ENCODE measurements at places on chromosomes 2 and 18. TPM values are rescaled to one million over a fixed set of nuclear protein-coding genes. Genes with fewer than 3 reads are reported as not detected.

The MYO7B gene
- 0.13 TPM for total RNA-seq

The SLC4A5 gene
- total RNA-seq: 14.9 TPM

The ZNF236 gene
- total RNA-seq: 29.7 TPM

The CHRND gene
- not detected for total RNA-seq

The PPIL3 gene
- total RNA-seq: 30.6 TPM

The SMYD1 gene
- total RNA-seq: not detected

The LONRF2 gene
- total RNA-seq: 0.19 TPM

The ABCG5 gene
- not detected for total RNA-seq

The TFPI gene
- total RNA-seq: 0.68 TPM

The CRYGA gene
- total RNA-seq: not detected

DNA sequence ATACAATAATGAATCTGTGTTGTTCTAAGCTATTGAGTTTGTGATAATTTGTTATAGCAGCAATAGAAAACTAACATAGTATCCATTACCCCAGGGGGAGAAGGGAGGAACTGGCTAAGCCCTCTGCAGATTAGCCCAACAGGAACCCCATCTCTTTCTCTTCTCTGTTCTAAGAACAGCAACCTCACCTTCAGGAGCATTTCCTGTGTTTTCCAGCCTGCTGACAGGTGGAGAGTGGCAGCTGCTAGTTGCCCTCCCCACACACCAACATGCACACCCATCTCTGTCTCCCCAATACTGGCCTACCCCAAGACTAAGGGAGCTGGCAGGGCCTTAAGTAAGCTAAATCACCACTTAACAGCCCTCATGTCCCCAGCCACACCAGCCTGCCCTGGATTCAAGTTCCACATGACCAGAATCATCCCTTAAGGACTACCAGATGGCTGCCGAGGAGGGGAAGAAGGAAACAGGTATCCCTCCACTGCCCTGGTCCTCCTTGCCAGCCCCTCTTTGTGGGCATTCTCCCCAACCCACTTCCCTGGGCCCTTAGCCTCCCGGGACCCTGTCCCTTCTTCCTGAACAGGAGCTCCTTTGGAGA, 52.8 kb downstream of the TRABD2A start:
- no peak for DNase-seq
- H3K36me3 ChIP-seq: peaks cover 2% of the 10 kb centered on the region
- no peak overlapping the region for H3K4me3 ChIP-seq
- H3K4me1 ChIP-seq: peaks cover 49% of the 10 kb centered on the region
- no peak overlapping the region for H3K27ac ChIP-seq
- no peaks in the 10 kb centered on the region for H3K27me3 ChIP-seq

GRCh38 chr2:24858996-24859395, 61.0 kb downstream of the ADCY3 start:
- H3K36me3 ChIP-seq: no peaks in the 10 kb centered on the region
- H3K27me3 ChIP-seq: no peaks in the 10 kb centered on the region
- no peaks in the 10 kb centered on the region for H3K4me1 ChIP-seq
- H3K27ac ChIP-seq: no peak overlapping the region

DNA sequence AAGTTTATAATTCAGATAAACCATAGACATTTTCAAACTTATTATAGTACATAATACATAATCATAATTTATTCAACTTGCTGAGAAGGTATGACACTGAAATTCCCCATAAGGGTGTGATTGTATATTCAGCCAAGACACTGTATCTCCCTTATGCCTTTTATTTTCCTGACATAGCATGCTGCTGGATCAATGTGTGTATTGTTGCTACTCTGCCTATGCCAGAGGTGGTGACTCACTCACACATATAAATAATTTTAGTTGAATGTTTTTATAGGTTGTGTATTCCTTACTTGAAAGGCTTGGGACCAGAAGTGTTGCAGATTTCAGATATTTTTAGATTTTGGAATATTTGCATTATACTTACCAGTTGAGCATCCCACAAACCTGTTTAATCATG, 86.8 kb downstream of the VRK2 start:
- no peak overlapping the region for H3K4me3 ChIP-seq
- H3K36me3 ChIP-seq: no peaks in the 10 kb centered on the region
- H3K27me3 ChIP-seq: no peaks in the 10 kb centered on the region
- no peak for DNase-seq

DNA sequence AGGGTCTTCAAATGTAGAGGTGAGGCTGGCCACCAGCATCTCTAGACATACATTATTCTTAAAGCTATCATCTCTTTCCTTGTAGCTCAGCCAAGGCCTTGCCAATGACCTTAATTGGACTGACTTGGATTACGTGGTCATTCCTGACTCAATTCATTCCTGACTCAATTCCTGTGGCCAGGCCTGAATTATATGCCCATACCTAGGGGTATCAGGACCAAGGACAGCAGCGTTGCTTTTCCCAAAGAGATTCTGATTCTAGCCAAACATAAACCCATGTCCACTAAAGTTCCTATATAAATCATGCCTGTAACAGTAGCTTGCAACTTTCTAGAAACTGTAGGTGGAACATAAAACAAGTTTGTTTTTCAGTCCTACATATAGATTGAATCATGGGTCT, 231.7 kb downstream of the ARL6IP6 start:
- H3K4me3 ChIP-seq: no peak overlapping the region
- no peaks in the 10 kb centered on the region for H3K4me1 ChIP-seq
- no peak for DNase-seq

- no peak overlapping the region for H3K4me3 ChIP-seq
- no peaks in the 10 kb centered on the region for H3K4me1 ChIP-seq
- DNase-seq: no peak
Measured at GRCh38 chr2:112295407-112296078, 20.1 kb downstream of the ZC3H6 start.

GRCh38 chr18:43192408-43192807, 76.9 kb upstream of the RIT2 start:
- H3K27ac ChIP-seq: no peak overlapping the region
- H3K4me1 ChIP-seq: no peaks in the 10 kb centered on the region
- no peaks in the 10 kb centered on the region for H3K36me3 ChIP-seq
- DNase-seq: no peak
- peaks cover 2% of the 10 kb centered on the region for H3K27me3 ChIP-seq

GRCh38 chr2:121155502-121156056, 129.4 kb downstream of the TFCP2L1 start:
- H3K36me3 ChIP-seq: no peaks in the 10 kb centered on the region
- H3K4me3 ChIP-seq: no peak overlapping the region
- H3K27me3 ChIP-seq: no peaks in the 10 kb centered on the region
- no peaks in the 10 kb centered on the region for H3K4me1 ChIP-seq

- no peak for DNase-seq
- H3K4me3 ChIP-seq: no peak overlapping the region
- no peaks in the 10 kb centered on the region for H3K27me3 ChIP-seq
- no peaks in the 10 kb centered on the region for H3K36me3 ChIP-seq
Measured at GRCh38 chr2:74910245-74910644, 48.2 kb upstream of the POLE4 start.

GRCh38 chr2:224151680-224152310, 112.7 kb upstream of the SERPINE2 start:
- H3K27me3 ChIP-seq: no peaks in the 10 kb centered on the region
- H3K36me3 ChIP-seq: no peaks in the 10 kb centered on the region
- no peak overlapping the region for H3K27ac ChIP-seq
- DNase-seq: no peak
- no peak overlapping the region for H3K4me3 ChIP-seq

DNA sequence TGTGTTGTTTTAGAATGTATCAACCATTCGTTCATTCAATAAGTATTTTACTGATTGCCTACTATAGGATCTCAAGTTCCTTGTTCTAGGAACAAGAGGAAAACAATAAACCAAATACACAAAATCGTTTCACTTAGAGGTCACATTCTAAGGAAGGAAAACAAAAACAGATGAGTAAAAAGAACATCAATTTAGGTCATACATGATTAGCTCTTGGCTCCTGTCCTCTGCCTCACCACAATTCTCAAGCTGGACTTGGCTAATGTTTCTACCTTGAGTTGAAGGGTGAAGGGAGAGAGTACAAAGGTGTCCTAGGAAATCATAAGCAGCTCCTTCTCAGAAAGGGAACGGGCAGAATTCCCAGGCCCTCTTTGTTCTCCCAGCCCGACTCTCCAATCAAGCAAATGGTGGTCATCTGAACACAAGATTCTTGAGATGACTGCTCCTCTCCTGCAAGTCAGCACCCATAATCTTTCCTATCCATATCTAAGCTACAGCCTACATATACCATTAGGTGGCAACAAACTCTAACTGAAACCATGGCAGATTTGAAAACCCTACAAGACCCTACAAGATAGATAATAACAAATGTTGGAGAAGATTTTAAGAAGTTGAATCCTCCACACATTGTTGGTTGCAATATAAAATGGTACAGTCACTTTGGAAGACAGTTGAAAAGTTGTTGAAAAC, 76.0 kb downstream of the CBLN2 start:
- no peak for DNase-seq
- H3K4me3 ChIP-seq: no peak overlapping the region
- H3K4me1 ChIP-seq: no peaks in the 10 kb centered on the region
- H3K27ac ChIP-seq: no peak overlapping the region
- H3K27me3 ChIP-seq: no peaks in the 10 kb centered on the region

- no peaks in the 10 kb centered on the region for H3K36me3 ChIP-seq
- no peaks in the 10 kb centered on the region for H3K27me3 ChIP-seq
- no peak overlapping the region for H3K4me3 ChIP-seq
- no peak overlapping the region for H3K27ac ChIP-seq
- H3K4me1 ChIP-seq: no peaks in the 10 kb centered on the region
Measured at GRCh38 chr2:100381240-100381639, 36.2 kb downstream of the CHST10 start.

- no peak overlapping the region for H3K27ac ChIP-seq
- peaks cover 10% of the 10 kb centered on the region for H3K27me3 ChIP-seq
- no peak overlapping the region for H3K4me3 ChIP-seq
- no peaks in the 10 kb centered on the region for H3K36me3 ChIP-seq
Measured at GRCh38 chr2:204796581-204796980, 251.3 kb downstream of the PARD3B start.

GRCh38 chr2:222693837-222694236, 22.4 kb downstream of the MOGAT1 start:
- H3K27me3 ChIP-seq: no peaks in the 10 kb centered on the region
- no peaks in the 10 kb centered on the region for H3K36me3 ChIP-seq
- DNase-seq: no peak
- H3K27ac ChIP-seq: no peak overlapping the region

DNA sequence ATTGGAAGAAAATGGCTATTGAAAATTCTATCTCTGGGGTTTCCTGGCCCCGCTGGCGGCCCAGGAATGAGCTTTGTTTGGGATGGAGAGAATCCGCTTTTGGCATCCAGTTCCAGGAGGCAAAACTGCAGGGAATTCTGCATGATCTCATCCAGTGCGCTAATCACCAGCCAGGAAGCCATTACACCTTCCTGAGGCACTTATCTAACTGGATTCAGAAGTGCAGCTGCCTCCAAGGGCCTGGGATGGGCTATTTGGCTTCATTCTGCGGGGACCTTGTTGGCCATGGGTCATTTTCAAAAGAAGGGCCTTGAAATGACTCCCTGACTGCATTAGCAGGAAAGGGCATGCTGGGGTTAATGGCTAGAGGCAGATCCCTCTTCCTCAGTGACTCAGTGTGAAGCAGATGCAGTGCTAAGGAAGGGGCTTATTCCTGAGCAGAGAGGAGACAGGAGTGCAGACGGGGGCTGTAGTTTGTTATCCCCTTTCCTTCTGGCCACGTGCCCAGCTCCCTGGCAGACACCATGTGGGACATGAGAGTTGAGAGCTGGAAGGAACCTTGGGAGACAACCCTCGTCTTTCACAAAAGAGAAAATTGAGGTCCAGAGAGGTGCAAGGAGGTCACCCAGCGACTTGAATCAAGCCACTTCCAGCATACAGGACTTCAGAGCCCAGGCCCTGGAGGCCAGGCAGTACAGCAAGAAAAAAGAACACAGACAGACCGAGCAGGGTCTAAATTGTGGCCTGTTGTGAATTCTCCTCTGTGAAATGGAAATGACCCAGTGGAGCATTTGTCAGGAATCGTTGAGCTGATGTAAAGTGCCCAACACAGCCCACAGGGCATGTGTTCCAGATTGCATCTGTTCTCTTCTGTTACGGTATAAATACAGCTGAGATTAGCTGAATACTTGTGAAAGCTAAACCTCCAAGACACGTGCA, 161.8 kb downstream of the PRKCE start:
- H3K27ac ChIP-seq: no peak overlapping the region
- H3K4me3 ChIP-seq: no peak overlapping the region
- H3K27me3 ChIP-seq: no peaks in the 10 kb centered on the region
- no peaks in the 10 kb centered on the region for H3K4me1 ChIP-seq

DNA sequence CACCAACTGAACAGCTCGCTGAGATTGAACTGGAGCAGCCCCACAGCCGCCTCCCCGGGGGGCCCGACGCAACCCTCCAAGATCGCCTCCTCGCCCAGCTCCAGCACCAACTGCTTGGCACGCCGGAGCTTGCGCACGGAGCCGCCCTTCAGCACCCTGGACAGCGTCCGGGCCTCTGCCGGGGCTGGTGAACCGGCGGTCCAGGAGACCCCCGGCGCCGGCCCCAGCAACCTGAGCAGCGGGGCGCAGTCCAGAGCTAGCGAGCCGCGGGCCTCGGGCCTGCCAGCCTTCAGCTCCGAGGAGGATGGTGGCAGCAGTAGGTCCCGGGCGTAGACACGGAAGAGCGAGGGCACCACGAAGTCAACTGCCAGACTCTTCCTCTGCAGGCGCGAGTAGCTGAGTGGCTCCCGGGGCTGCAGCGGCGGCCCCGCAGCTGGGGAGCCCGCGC, 1.2 kb downstream of the ALK start:
- peak; percentile 35 for DNase-seq
- no peaks in the 10 kb centered on the region for H3K36me3 ChIP-seq
- no peak overlapping the region for H3K27ac ChIP-seq
- peaks cover 42% of the 10 kb centered on the region for H3K27me3 ChIP-seq
- H3K4me3 ChIP-seq: peak overlapping the region; percentile 11

DNA sequence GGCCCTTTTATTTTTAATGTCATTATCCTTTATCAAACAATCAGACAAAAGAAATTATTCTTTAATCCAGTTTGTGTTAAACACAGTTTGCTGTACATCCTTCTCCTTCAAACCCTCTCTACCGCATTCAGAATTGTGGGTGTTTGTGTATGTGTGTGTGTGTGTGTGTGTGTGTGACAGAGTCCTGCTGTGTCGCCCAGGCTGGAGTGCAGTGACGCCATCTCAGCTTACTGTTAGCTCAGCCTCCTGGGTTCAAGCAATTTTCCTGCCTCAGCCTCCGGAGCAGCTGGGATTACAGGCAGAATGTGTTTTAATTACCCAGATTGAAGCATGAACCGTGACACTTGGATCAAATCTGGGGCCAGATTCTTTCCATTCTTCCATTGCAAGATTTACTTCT, 723.7 kb downstream of the DCDC2C start:
- DNase-seq: no peak
- H3K36me3 ChIP-seq: no peaks in the 10 kb centered on the region
- H3K27me3 ChIP-seq: no peaks in the 10 kb centered on the region
- no peak overlapping the region for H3K27ac ChIP-seq
- no peak overlapping the region for H3K4me3 ChIP-seq

Measured in T-cell (primary cell).